Natural killer cell treated with Interleukin-12 subunit alpha and Interleukin-12 subunit beta and Interleukin-15 and Interleukin-18, amount 100 ng/mL, for 72 hours (primary cell): ENCODE measurements at places on chromosomes 5 and 9.

GRCh38 chr5:37494756-37495155 is 115.6 kb downstream of the WDR70 start:
- DNase-seq = no peak

- no peak for DNase-seq
Observed at GRCh38 chr5:138623053-138623452, 47.9 kb upstream of the HSPA9 start.

- no peak for DNase-seq
Observed at GRCh38 chr5:32223972-32224609, 50.0 kb upstream of the GOLPH3 start.

DNA sequence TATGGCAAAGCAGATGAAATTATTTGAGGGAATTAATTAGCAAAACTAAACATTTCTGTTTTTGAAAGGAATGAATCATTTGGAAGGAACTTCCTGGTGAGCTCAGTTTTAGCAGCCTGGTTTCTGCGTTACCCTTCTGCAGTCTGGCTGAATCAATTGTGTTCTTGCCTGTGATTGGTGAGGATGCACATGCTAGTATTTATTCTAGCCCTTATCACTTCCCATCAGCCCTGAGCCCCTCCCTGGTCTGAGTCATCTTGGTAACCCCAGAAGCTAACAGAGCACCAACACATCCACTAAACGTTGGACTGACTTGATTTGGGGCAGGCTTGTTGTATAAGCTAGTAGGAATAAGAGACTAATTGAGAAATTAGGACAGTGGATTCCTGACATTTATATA is 6.6 kb downstream of the TJP2 start:
- no peak for DNase-seq

- no peak for DNase-seq
Observed at GRCh38 chr9:86077276-86077675, 22.1 kb downstream of the GOLM1 start.

DNA sequence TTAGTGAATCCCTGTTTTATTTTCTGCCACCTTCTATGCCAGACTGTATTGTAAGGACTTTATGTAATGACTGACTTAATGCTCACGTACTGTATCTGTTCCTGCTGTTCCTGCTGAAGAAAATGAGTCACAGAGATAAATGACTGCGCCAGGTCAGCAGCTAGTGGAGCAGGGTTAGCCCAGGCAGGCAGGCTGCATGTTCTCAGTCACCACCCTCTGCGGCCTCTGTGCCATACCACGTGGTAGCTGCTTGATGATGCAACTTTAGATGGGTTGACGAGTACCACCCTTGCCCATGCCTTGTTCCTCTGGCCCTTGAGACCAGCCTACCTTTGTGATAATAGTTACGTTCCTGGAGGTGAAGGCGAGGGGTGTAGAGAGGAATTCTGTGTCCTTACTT is 161.9 kb downstream of the TRIO start:
- DNase-seq = no peak

DNA sequence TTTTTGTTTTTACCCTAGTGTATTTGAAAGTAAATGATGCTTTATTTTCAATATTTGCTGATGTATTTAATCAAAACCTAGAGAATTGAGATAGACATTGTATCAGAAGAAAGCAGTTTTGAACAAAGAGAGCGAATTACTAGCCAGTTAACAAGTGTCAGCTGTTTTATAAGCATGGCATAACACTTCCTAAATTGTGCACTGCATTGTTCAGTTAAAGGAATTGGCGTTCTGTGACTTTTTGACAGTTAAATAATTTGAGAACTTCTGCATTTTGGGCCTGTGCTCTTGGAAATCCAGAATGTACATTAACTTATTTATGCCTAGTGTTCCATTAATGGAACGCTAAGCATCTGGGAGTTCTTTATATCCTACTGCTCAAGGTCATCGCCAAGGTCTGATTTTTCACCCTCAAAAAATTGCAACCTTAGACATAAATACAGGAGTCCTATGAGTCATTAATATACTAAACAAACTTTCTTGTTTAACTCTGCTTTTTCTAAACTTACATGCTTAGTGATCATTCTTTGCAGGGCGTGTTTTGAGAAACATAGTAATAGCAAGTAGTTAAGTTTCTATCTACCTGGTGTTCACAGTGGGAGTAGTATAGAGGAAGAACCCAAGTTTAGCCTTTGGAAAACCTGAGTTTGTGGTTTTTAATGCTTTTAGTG is 31.1 kb downstream of the RASA1 start:
- no peak for DNase-seq

- no peak for DNase-seq
Observed at GRCh38 chr5:112682621-112683061, 55.0 kb upstream of the APC start.

DNA sequence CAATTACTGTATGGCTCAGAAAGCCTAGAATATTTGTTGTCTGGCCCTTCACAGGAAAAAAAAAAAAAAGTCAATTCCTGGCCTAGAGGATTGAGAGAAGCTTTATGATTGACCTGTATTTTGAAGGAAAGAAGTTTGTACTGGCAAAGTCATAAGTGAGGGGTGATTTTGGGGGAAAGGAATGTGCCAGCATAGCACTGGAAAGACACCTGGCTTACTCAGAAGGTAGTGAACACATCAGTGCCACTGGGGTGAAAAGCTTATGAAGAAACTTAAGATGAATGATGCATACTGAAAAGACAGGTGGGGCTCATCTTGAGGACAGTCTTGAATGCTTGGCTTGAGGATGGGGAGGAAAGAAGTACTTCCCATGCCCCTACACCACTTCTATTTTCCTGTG is 127.9 kb upstream of the RASA1 start:
- no peak for DNase-seq

- no peak for DNase-seq
Observed at GRCh38 chr5:14552017-14552416, 29.6 kb upstream of the OTULINL start.

GRCh38 chr9:27189426-27189825 is 80.4 kb downstream of the TEK start:
- no peak for DNase-seq

DNA sequence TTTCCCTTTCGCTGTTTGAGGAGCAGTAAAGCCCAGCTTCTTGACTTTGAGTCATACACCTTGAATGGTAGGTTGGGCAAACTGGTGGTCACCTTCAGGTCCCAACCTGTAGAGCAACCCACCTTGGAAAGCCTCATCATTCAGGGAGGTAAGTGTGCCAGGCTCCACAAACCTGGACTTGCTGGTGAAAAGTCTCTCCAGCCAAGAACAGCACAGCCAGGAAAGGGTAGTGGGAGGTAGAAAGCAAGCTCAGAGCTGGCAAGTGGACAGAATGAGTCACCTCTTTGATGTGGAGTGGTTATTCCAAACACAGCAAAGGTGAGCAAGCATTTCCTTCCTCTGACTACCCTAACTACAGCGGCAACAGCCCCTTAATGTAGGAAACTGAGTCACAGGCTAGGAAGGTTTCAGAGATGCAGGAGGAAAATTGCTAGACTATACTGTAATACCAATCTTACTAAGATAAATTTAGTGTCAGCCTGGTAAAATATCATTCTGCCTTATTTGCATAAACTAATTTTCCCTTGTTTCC is 117.5 kb upstream of the MTAP start:
- DNase-seq = no peak

GRCh38 chr9:71271602-71272001 is 150.2 kb upstream of the TRPM3 start:
- DNase-seq = no peak

DNA sequence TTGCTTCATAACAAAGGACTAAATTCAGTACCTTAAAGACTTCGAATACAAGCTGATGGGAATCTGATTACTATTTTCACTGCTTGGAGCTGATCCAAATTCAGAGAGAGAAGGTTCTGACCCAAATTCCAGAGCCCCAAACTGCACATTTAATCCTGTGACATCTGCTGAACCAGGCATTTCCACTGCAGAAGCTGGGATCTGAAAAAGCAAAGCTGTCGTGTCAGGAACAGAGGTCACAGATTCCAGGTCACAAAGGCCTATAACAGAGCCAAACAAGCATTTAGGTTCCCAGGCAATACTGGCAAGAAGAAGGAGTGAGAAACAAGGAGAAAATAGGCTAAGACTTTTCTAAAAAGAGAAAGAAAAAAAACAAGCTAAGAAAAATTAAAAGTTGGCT is 105.3 kb downstream of the UBAP2 start:
- DNase-seq = no peak

DNA sequence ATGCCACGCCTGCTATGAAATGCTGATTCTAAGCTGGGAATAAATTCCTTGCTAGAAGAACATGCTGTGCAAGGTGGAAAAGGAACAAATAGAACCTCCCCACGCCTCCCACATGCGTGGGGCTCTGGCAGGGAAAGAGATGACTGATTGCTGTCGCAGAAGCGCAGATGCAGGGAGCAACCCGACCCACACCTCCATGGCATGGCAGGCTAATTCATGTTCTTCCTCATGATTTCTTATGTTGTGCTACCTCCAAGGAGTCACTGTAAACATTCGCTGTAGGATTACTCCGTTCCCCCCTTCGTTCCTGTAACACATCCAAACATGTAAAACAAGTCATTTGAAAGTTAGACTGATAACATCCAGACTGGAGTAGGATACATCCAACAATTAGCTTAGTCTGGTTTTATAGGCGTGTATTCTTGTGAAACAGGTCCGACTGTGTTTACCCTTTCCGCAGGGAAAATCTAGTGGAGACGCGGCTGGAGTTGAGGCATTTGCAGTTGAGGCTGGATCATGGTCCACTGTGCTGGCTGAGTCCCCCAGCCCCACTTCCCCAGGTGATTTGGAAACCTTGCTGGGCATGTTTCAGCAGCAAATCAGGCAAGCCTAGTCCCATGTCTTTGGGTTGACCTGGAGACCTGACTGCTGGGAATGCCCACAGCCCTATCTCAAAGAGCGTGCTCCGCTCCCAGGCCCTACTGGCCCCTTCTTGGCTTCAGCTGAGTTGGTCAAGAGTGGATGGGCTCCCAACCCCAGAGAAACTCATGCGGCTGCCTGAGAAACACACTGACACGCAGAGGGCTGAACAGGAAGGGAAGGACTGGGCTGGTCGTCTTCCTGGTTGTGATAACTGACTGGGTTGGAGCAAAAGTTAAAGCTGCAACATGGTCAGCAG is 24.8 kb upstream of the ANKRD33B start:
- no peak for DNase-seq

DNA sequence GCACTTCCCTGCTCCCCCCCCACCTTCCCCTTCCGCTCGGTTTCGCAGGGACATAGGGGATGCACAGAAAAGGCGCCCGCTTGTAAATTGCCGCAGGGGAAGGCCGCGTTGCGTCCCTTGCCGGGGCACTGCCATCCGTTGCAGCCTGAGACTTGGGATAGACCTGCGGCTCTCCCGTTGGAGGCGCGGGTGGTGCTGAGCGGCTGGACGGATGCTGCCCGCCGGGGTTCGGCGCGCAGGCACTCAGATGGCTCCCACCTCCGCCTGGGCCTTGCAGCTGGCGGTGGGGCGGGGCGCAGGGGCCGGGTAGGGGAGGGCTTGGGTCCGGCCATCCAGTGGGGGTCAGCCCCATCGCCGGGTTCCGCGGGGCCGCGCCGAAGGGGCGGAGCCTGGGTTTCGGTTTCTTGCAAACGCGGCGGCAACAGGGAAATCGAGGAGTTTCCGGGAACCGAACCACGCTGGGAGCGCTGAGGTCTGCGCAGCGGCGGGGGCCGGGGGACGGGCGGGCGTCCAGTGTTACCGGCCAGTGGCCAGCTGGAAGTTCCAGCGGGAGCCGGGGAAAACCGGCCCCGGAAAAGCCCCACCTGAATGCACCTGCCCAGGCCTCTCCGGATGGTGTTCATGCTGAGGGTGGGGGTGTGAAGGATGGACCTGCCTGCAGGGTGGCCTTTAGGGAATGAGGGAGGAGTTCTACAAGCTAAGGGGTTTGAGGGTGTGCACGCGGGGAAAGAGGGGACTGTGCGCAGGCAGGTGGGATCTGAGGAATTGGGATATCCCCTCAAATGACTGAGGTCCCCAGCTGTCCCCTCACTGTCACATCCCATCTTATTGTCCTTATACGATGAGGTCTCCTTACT is 6.3 kb upstream of the IRF1 start:
- DNase-seq = peak; percentile 96

GRCh38 chr9:6723881-6724420 is 33.8 kb upstream of the KDM4C start:
- no peak for DNase-seq

- no peak for DNase-seq
Observed at GRCh38 chr5:670396-671270, 22.5 kb downstream of the TPPP start.

- DNase-seq = no peak
Observed at GRCh38 chr9:70510157-70510770, 95.8 kb upstream of the KLF9 start.

GRCh38 chr5:68074048-68074632 is 141.4 kb upstream of the PIK3R1 start:
- DNase-seq = no peak

DNA sequence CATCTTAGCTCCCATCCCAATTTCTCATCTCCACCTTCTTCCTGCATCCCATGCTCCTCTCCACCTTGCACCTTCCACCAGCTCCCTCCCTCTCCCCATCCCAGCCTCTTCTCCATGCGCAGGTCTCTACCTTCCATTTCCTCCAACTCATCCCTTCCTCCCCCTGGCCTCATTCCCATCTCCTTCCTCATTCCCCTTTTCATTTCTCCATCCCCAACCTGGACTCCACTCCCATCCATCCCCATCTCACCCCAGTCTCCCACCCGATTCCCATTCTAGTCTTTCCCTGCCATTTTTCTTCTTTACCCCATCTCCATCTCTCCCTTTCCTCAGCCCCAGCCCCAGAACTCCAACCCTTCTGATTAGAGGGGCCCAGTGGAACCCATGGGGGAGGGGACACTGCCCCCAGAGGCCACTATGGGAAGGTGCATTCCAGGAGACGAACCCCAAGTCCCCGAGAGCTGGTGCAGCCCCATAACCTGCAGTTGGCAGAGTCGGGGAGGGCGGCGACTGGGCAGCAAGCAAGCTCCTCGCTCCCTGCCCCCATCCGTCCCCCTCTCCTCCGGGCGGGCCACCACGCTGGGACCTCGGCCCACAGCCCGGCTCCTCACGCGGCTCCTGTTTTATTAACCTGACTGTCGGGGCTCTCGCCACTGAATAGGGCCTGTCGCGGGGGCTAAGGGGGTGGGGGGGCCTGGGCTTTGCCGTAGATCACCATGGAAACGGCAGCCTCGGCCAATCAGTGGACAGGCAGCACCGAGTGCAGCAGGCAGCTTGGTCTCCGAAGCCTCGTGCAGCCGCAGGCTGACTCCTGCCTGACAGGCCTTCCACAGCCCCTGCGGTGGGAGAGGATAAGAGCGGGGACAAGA is 66.7 kb downstream of the PCDH1 start:
- DNase-seq = no peak

DNA sequence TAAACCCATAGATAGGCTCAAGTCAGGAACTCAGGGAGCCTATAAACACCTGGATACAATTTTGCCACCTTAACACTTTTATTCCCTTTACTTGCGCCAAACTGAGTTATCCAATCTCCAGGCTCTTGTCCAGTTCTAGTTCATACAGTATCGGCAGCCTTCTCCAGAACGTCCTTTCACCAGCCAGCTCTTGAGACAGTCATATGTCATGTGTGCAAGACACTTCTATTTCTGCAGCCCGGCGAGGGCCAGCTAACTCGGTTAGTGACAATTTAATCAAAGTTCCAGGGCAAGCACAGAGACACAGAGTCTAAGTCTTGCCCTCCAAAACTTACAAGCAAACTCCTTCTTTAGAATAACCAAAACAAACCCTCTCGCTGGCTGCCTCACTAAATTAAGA is 12.9 kb downstream of the ABCA1 start:
- DNase-seq = no peak
